ENCODE measurements at places on chromosomes 3 and 15.

GRCh38 chr3:123390865-123391600 is 57.9 kb downstream of the ADCY5 start:
- no peak overlapping the region for H3K4me3 ChIP-seq
- H3K27me3 ChIP-seq, result peaks cover 25% of the 10 kb centered on the region
- H3K4me1 ChIP-seq, result no peaks in the 10 kb centered on the region
- no peaks in the 10 kb centered on the region for H3K36me3 ChIP-seq

DNA sequence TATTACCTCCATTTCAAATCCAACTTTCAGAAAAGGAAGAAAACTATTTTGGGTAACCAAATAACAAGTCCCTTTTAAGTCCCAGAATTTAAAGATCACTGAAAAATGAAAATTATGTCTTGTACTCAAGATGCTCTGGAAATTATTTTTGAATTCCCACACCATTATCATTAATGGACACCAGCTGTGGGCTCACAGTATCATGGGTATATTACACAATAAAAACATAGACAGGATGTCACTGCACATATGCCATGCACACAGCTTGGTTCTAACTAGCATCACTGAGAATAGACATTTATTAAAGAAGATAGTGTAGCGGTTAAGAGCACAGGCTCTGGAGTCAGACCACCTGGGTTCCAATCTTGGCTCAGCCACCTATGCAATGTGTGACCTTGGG is 130.4 kb downstream of the FRMD5 start:
- peaks cover 6% of the 10 kb centered on the region for H3K4me1 ChIP-seq
- no peak overlapping the region for H3K27ac ChIP-seq
- no peak for DNase-seq
- H3K27me3 ChIP-seq, result peaks cover 18% of the 10 kb centered on the region
- H3K36me3 ChIP-seq, result no peaks in the 10 kb centered on the region

GRCh38 chr15:38564557-38565286 is at the start of gene RASGRP1:
Gene RASGRP1, minus strand, starts transcription at chr15:38564814. Its CDS starts 186 bp downstream, at chr15:38564628.
- peak within 1 kb of the TSS; percentile 92 for H3K4me3 ChIP-seq
- H3K36me3 ChIP-seq, result peaks cover 42% of the 10 kb centered on the region
- H3K4me1 ChIP-seq, result peaks cover 56% of the 10 kb centered on the region
- DNase-seq, result peak; percentile 90
- no peaks in the 10 kb centered on the region for H3K27me3 ChIP-seq
- H3K27ac ChIP-seq, result peak within 1 kb of the TSS; percentile 96

DNA sequence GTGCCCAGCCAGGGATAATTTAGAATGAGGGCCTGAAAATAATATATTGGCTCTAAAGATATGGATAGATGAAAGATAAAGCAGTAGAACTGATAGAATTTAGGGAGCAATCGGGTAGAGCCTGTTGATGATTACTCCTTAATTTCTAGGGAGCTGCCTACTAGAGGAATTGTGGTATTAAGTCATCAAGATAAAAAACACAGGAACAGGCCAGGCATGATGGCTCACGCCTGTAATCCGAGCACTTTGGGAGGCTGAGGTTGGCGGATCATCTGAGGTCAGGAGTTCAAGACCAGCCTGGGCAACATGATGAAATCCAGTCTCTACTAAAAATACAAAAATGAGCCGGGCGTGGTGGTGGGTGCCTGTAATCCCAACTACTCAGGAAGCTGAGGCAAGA is 130.4 kb downstream of the PCCB start:
- no peak overlapping the region for H3K27ac ChIP-seq
- H3K36me3 ChIP-seq, result peaks cover 43% of the 10 kb centered on the region
- H3K4me1 ChIP-seq, result peaks cover 3% of the 10 kb centered on the region
- DNase-seq, result no peak

DNA sequence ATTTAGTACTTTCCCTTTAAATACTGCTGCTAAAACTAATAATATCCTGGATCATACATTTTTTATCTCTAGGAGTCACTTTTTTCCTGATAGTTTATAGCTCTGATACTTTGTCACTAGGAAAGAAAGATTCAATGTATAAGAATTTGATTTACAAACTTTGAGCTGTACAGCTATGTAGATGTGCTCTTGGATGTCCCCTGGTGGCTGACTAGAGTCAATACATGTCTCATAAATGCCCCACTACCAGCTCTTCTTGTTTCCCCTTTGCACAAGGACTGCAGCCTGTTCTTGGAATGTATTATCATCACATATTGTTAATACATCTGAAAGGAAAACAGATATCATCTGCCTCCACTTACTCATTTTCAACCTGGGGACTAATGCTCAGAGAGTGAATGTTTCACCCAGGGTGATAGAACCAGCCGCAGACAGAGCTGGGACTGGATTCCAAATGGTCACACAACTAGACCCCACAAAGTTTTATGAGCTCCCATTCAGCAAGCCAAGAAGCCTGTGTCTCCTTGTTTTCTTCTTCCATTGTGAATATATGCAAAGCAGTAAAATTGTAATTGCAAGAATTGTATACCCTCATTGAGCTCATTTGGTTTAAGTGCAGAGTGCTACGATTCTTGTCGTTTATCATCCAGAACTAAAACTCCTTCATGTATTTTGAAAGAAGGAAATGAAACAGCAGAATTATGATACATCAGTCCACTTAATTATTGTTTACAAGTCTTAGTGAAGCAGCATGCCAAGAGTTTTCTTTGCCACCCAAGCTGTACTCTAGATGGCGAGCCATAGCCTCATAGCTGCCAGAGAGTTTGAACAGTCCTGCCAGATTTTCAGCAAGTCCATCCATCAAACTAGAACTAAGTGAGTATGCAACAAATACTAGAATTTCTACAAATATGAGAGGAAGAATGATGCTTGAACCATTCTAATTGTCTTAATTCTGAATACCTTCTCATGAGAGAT is 261.6 kb upstream of the LMCD1 start:
- H3K27ac ChIP-seq, result no peak overlapping the region
- peaks cover 5% of the 10 kb centered on the region for H3K27me3 ChIP-seq
- no peak overlapping the region for H3K4me3 ChIP-seq

DNA sequence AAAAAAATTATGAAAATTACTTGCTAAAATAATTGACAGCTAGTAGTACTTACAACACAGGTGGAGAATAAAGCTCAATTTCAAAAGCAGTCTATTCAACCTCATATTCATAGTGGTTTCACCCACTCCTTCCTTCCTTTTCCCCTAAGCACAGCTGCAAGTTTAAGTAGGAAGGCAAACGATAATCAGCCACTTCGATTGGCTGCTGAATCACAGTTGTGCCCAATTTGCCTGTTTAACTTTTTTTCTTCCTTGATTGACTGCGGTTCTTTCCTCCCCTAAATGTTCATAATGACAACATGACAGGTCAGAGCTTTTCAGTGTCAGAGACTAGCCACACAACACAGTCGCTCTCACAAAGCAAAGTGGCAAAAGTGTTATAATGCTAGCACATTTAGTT is 468.0 kb upstream of the GBE1 start:
- peak overlapping the region; percentile 2 for H3K27ac ChIP-seq
- peak overlapping the region; percentile 4 for H3K4me3 ChIP-seq
- H3K36me3 ChIP-seq, result no peaks in the 10 kb centered on the region
- H3K27me3 ChIP-seq, result no peaks in the 10 kb centered on the region

DNA sequence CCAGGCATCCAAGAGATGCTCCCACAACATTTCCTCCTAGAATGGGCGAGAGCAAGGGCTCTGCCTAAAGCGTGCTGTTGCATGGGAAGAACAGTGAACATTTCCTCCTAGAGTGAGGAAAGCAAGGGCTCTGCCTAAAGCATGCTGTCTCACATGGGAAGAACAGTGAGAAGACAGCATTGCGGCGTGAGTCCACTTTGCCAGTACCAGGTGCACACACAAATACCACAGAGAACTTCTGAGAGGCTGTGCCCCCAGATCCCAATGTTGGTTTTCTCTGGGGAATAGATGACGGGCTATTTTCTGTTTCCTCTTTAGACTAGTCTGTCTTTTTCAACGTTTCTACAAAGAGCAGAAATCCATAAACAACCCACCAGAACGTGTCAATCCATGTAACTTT is 142.9 kb downstream of the LRRK1 start:
- H3K4me3 ChIP-seq, result no peak overlapping the region
- no peaks in the 10 kb centered on the region for H3K27me3 ChIP-seq
- no peak overlapping the region for H3K27ac ChIP-seq

- H3K27ac ChIP-seq, result peak overlapping the region; percentile 66
- peaks cover 88% of the 10 kb centered on the region for H3K36me3 ChIP-seq
- H3K4me3 ChIP-seq, result no peak overlapping the region
- H3K27me3 ChIP-seq, result no peaks in the 10 kb centered on the region
Measured at GRCh38 chr3:108062051-108062450, 28.8 kb downstream of the CD47 start.

- peak; percentile 56 for DNase-seq
- H3K27me3 ChIP-seq, result no peaks in the 10 kb centered on the region
- no peak overlapping the region for H3K4me3 ChIP-seq
- no peak overlapping the region for H3K27ac ChIP-seq
- peaks cover 5% of the 10 kb centered on the region for H3K4me1 ChIP-seq
Measured at GRCh38 chr15:73265536-73266153, 103.1 kb downstream of the HCN4 start.

DNA sequence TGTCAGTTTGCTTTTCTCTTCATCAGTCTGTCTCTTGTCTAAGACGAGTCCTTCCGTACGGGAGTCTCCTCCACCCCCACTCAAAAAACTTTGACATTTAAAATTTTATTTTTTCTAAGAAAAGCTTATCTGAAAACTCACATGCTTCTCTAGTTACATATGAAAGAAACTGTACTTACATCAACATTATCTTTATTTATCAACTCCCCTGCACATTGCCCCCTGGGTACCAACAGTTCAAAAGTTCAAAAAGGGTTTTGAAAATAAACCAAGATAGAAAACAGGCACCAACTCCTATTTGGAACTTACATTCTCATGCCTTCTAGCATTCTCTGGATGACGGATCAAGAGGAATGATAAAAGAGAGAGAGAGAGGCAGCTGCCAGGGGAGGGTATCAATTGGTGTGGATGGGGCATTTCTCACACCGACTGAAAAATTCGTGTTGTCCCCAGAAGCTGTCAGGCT is 182.5 kb downstream of the FOXP1 start:
- no peaks in the 10 kb centered on the region for H3K27me3 ChIP-seq
- peak overlapping the region; percentile 30 for H3K4me3 ChIP-seq
- DNase-seq, result no peak
- H3K27ac ChIP-seq, result peak overlapping the region; percentile 73
- H3K36me3 ChIP-seq, result peaks cover 11% of the 10 kb centered on the region
- peaks cover 79% of the 10 kb centered on the region for H3K4me1 ChIP-seq

GRCh38 chr3:183022936-183023516 is 42.7 kb upstream of the DCUN1D1 start:
- no peaks in the 10 kb centered on the region for H3K27me3 ChIP-seq
- peaks cover 69% of the 10 kb centered on the region for H3K36me3 ChIP-seq
- no peak overlapping the region for H3K27ac ChIP-seq
- no peak overlapping the region for H3K4me3 ChIP-seq

DNA sequence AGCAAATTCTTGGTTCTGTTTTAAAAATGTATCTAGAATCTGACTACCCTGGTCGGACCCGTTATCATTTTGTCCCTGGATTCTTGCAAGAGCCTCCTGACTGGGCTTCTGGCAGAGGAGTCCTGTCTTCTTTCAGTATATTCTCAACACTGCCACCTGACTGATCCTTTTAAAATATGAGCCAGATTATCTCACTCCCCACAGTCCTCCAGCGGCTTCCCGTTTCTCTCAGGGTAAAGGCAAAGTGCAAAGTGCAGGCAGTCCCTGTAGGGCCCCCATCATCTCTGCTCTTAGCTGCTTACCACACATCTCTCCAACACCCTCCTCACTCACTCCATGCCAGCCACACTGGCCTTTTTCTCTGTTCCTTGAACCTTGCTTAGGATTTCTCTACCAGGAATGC is 28.4 kb downstream of the CRTC3 start:
- H3K36me3 ChIP-seq, result peaks cover 45% of the 10 kb centered on the region
- DNase-seq, result no peak
- H3K4me3 ChIP-seq, result no peak overlapping the region
- H3K27ac ChIP-seq, result peak overlapping the region; percentile 76
- peaks cover 79% of the 10 kb centered on the region for H3K4me1 ChIP-seq
- no peaks in the 10 kb centered on the region for H3K27me3 ChIP-seq

DNA sequence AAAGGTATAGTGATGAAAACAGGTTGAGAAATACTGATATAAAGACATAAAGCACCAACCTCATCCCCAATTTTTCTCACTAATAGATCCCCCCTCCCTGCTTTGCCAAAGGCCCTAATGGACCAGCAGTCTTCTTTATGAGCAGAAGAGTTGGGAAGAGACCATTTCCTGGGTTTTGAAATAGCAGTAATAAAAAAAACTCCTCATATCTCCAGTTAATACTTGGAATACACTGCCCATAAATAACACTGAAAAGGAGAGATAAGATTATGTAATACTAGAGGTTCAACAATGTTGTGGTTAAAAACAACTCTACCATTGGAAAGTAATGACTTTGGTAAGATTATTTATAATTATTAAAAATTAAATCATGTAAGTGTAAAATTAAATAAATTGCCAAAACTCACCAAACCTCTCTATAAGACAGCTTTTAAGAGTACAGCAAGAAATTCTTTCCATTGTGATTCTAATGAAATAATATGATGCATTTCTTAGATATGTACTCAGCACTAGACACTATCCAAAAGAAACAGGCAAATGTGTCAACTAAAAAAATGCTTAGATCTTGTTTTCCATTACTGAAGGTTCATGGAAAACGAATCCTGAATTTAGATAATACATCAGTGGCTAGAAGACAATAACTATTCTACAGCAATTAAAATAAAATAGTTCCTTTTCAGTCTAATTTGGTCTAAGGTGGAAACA is 88.2 kb downstream of the FAIM start:
- no peak overlapping the region for H3K27ac ChIP-seq
- peaks cover 53% of the 10 kb centered on the region for H3K36me3 ChIP-seq
- H3K4me1 ChIP-seq, result no peaks in the 10 kb centered on the region
- H3K27me3 ChIP-seq, result no peaks in the 10 kb centered on the region

DNA sequence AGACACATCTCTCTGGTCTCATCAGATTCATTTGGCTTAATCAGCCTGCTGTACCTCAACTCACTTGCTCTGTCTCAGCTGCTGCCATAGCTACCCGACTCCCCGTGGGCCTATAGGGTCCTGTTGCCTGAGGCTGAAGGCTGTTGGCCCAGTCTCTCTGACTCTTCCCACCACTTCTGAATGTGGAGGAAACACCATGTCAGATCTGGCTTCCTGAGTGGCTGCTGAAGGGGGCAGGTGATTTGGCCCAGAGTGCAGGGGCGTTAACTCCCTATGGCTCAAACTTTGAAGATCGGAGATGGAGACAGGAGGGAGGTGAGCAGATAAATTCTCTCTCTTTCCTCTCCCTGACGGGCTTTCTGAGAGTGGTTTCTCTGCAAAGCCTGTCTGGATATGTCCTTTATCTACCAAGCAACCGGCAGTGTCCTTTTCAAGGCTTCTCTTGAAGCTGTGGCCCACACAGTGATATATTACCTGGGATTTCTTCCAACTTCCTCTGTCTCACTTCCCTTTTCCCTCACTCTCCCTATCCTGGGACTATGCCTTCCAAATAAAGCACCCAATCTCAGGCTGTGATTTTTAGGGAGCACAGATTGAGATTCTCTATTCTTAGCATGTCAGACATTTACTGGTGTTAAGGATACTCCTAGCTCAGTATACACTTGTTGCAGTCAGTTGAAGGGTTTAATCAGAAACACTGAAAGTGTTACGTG is 334.9 kb upstream of the TBC1D5 start:
- DNase-seq, result no peak
- peaks cover 22% of the 10 kb centered on the region for H3K27me3 ChIP-seq
- H3K4me3 ChIP-seq, result no peak overlapping the region
- H3K27ac ChIP-seq, result no peak overlapping the region
